Naive thymus-derived CD8-positive, alpha-beta T cell (primary cell): ENCODE measurements at places on chromosomes 13 and 19. TPM values are rescaled to one million over a fixed set of nuclear protein-coding genes. Genes with fewer than 3 reads are reported as not detected.
A peak's percentile ranks its signal among the peaks of the same experiment; 100 is the strongest.

DNA sequence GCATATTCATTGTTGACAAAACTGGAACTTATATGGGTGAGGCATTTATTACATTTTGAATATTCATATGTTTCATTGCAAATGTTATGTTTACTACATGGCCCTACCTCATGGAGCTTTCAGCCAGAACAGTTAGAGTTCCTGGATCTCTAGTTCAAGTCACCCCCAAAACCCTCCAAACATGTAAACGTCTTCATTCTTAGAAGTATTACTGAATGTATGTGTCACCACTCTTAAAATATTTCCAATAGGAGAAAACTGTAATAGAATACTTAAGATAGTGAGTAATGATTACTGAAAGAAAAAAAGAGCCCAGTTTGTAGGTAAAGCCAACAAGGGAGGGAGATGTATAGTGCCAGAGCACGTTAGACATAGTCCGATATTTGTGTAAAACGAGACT is 23.5 kb downstream of the URI1 start:
- no peak for DNase-seq

DHDH gene
- polyA plus RNA-seq = 2.0 TPM

CBARP gene
- polyA plus RNA-seq = not detected

CGB2 gene
- polyA plus RNA-seq = not detected

ZNF587 gene
- 7.4 TPM for polyA plus RNA-seq

- no peak for DNase-seq
Measured at GRCh38 chr19:18730885-18731513, 47.5 kb downstream of the CRTC1 start.

GRCh38 chr19:34556488-34556887 is 74.9 kb downstream of the WTIP start:
- DNase-seq = no peak

DNA sequence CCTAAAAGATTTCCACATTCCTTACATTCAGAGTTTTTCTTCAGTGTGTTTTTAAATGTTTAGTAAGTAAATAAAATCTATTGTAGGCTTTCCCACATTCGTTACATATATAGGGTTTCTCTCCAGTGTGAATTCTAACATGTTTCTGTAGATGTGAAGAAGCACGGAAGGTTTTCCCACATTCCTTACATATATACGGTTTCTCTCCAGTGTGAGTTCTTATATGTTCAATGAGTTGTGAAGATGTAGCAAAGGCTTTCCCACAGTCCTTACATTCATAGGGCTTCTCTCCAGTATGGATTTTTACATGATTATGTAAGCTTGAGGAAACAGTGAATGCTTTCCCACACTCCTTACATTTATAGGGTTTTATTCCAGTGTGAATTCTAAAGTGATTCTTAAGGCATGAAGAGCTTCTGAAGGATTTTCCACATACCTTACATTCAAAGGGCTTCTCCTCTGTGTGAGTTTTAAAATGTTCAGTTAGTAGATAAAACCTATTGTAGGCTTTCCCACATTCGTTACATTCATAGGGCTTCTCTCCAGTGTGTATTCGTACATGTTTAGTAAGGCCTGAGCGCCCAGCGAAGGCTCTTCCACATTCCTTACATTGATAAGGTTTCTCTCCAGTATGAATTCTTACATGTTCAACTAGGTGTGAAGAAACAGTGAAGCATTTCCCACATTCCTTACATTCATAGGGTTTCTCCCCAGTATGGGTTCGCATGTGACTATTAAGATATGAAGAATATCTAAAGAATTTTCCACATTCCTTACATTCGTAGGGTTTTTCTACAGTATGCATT is 18.2 kb downstream of the ZNF121 start:
- no peak for DNase-seq

- DNase-seq = no peak
Measured at GRCh38 chr19:20167651-20168122, 673 bp downstream of the ZNF486 start.

GRCh38 chr13:47798906-47799305 is 202.2 kb downstream of the SUCLA2 start:
- DNase-seq = no peak

DNA sequence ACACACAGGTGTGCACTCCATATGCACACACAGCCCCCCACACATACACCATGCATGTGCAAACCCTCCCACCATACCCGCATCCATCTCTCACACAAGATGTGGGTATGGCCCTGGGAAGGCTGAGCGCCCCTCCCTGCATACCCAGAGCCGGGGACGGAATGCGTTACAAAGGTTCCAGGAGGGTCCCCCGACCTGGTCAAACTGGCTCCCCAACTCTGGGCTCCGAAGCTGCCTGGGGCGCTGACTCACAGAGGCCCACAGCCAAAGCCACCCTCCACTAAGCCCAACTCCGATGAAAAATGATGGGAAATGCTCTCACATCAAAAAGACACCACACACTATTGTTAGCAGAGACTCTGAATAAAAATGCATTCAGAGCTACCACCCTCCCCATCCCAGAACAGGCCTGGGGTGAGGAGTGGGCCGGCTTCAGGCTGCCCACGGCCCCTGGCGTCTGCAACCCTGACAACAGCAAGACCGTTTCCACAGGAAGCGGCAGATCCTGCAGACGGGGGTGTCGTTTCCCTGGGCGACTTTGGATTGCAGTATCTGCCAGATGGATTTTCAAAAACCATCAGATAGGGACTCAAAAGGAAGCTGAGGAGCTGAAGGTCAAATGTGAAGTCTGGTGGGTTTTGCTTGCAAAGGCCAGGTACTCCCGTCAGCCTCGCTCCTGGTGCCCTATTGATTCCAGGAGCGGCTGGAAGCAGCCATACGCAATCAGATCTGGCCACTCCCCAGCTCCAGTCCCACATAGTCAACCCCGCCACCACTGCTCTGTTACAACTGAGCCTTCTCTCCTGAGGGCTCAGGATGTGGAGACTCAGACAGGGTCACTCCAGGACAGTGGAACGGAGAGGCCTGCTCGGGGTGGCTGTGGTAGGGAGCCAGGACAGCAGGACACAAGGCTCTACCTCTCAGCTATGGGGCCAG is 14.3 kb downstream of the PEPD start:
- DNase-seq = no peak

- DNase-seq = no peak
Measured at GRCh38 chr13:98207416-98207815, 30.3 kb upstream of the RNF113B start.

GRCh38 chr19:16773259-16773658 is 53.6 kb downstream of the NWD1 start:
- DNase-seq = no peak

DNA sequence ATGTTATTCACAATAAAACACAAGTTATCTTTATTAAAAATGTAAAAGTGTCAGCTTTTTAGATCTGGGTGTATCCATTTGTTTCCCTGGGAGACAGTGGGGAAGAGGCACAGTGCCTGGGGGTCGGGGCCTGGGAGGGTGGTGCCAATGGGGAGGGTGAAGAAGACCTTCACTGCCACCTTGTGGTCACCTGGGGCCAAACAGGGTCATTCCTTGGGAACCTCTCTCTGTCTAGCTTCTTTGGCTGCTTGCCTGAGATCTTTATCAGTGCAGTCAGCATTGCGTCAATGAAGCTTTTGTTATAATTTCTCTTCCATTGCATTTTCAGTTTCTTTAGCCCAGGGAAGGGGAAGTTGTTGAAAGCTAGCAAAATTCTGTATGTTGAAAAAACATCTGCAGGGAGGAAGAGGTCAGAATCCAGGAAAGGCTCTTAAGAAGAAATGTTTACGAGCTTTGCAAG is 39.1 kb downstream of the PCDH8 start:
- DNase-seq = peak; percentile 20

GRCh38 chr13:100330662-100331061 is 241.8 kb downstream of the PCCA start:
- no peak for DNase-seq

PRR19 gene
- 0.49 TPM for polyA plus RNA-seq

ZNF823 gene
- polyA plus RNA-seq = 2.0 TPM

ACP7 gene
- polyA plus RNA-seq = not detected

DNA sequence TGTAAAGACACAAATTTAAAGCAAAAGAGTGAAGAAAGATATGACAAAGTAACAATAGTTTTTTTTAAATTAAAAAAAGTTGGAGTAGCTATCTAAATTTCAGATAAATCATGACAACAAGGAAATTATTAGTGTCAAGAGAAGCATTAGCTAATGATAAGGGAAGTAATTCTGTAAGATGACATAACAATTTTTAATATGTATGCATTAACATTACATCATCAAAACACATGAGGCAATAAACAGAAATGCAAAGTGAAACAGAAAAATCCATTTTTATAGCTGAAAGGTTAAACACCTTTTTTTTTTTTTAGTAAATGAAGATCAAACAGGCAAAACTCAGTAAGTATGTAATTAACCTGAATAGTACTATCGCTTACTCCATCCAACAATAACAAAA is 804.9 kb upstream of the PRR20A start:
- no peak for DNase-seq

ZNF547 gene
- 1.2 TPM for polyA plus RNA-seq

GRCh38 chr19:40450664-40451063 is 6.5 kb upstream of the SERTAD3 start:
- no peak for DNase-seq

DNA sequence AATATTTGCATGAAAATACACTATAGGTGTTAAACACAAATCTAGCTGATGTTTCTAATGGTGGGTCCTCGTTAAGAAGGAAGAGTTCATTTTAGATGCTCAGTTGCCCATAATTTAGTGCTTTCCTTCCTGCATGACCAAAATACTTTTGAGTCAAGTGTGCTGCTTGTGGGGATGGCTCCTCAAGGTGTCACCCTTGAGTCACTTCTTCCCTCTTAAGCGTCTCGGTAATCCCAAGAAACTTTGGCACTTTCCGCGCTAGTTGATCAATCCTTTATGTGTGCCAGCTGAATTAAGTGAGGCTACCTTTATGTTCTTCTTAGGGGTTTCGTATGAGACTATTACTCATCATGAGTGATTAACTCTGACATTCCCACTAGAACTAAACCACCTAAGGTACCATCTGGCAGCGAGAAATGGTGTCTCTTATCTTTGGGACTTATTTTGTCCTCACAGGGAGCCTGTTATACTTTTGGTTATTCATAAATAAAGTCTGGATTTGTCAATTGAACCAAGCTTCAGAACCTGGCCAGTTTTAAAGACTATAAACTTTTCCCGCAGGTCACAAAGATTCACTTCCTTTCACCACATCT is 106.8 kb downstream of the NHLRC3 start:
- no peak for DNase-seq

GRCh38 chr19:18309525-18310064 is 13.3 kb downstream of the LSM4 start:
- no peak for DNase-seq

- DNase-seq = no peak
Measured at GRCh38 chr19:36838784-36839324, 667 bp upstream of the ZNF790 start.

- DNase-seq = peak; percentile 69
Measured at GRCh38 chr19:53906211-53907192, 2.6 kb upstream of the CACNG7 start.

DNA sequence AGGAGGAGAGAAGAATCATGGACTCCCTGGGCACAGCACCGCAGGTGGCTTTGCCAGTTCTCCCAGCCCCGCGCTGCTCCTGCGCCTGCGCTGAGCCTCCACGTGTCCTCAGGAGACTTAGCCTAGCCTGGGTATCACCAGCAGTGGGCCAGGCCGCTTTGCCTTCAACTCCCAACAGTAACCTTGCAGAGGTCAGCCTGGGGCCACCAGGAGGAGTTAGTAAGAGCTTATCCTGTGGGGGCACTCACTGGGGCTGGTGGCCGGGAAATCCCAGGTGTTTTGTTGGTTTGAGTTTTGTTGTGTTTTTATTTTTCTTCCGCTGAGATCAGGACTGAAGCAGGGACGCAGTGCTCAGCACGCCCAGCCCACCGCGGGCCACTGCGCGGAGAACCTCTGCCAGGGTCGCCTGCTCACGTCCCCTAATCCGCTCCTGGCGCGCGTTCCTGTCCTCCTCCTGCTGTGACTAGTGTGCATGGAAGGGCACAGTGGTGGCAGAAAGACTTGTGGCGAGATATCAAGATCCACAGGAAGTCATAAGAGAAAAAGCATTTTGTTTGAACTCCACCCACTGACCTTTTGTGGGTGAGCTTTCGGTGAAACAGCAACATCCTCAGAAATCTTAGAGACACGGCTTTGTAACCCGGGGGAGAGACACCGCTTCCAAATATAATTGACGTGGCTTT is 207.4 kb upstream of the RFC3 start:
- no peak for DNase-seq

GRCh38 chr13:91426913-91427312 is 28.5 kb downstream of the GPC5 start:
- no peak for DNase-seq

DNA sequence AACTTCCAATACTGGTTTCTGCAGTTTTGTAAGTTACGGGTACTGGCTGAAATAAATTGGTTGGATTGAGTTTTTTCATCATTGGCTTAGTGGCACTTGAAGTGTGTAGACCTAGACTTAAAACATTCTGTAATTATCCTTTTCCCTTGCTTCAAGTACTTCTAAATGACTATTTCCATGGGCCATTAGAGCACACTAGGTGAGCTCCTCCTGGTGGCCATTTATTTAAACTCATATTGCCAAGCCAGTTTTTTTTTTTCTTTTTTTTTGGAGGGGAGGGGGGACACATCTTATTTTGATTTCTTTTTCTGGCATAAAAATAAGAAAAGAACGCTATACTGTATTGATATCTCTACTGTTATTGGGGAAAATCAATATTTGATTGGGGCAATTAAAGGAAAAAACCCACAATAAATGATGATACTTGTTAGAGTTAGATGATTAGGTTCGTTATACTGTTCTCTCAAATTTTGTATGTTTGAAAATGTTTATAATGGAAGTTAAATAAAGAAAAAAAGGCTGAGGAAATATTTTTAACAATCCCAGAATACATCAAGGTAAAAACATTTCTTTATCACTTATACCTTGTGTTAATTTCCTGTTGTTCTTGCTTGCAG is 82.9 kb downstream of the PDS5B start:
- DNase-seq = no peak

CALR3 gene
- polyA plus RNA-seq = not detected

- DNase-seq = no peak
Measured at GRCh38 chr13:37263871-37264270, 158.4 kb upstream of the CSNK1A1L start.

GRCh38 chr13:26254583-26255111 is 718 bp downstream of the CDK8 start:
- DNase-seq = peak; percentile 68

SIGLEC5 gene
- not detected for polyA plus RNA-seq

DNA sequence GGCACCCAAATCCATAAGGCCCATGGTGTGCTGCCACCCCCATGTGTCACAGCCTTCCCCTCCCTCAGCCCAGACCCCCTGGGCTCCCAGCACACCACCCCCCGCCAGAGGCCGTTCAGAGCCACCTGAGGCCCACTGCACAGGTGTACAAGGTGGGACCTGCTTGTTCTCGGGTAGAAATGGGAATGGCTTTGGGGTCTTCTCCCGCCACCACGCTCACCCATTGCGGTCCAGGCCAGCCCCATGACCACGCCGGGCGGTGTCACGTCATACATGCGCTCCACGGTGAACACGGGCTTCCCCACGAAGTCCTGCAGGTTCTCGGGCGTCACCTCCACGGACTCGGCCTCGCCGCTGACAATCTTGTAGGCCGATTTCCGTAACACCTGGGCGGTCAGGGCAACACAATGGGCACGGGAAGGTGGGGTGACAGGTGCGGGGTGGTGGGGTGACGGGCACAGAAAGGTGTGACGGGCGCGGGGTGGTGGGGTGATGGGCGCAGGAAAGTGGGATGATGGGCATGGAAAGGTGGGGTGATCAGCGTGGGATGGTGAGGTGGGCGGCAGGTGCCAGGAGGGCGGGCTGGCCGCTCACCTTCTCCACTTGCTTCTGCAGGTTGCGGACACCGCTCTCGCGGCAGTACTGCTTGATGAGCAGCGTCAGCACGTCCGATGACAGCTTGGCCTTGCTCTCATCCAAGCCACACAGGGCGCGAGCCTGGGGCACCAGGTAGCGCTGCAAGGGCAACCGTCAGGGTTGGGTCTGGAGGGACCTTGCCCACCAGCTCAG is 4.3 kb downstream of the RPL36 start:
- no peak for DNase-seq

MAP2K7 gene
- 2.3 TPM for polyA plus RNA-seq

C19orf85 gene
- not detected for polyA plus RNA-seq
